Mesenteric fat pad (tissue), 1 donor: ENCODE measurements at places on chromosomes 4 and X. TPM values are rescaled to one million over a fixed set of nuclear protein-coding genes. Genes with fewer than 3 reads are reported as not detected.

The ABCD1 gene
- total RNA-seq = 32.3 TPM

The GPR50 gene
- total RNA-seq = not detected

The ATG4A gene
- 12.0 TPM for total RNA-seq

The MAGEB10 gene
- total RNA-seq = not detected

The TBC1D19 gene
- 8.3 TPM for total RNA-seq

The MAGEA12 gene
- not detected for total RNA-seq

The XAGE1A gene
- not detected for total RNA-seq

The ZXDA gene
- 3.3 TPM for total RNA-seq

The FMR1 gene
- total RNA-seq = 30.8 TPM

The SMIM31 gene
- not detected for total RNA-seq

The IL13RA2 gene
- total RNA-seq = not detected

The IGSF1 gene
- 0.45 TPM for total RNA-seq

The HOPX gene
- total RNA-seq = 3.2 TPM

The WNK3 gene
- 1.2 TPM for total RNA-seq

The ZMAT1 gene
- 3.9 TPM for total RNA-seq

The SYN1 gene
- not detected for total RNA-seq

The POF1B gene
- 0.32 TPM for total RNA-seq

The ASMT gene
- not detected for total RNA-seq

The CENPI gene
- 1.4 TPM for total RNA-seq

The LPAR4 gene
- total RNA-seq = 0.26 TPM

The FREM3 gene
- not detected for total RNA-seq

The ANKRD50 gene
- 11.7 TPM for total RNA-seq

The MAGEA2 gene
- not detected for total RNA-seq

The CCDC149 gene
- total RNA-seq = 23.2 TPM

The CPE gene
- 90.4 TPM for total RNA-seq

The NUP54 gene
- 33.9 TPM for total RNA-seq

The DSPP gene
- not detected for total RNA-seq

The ADH1C gene
- 79.9 TPM for total RNA-seq

The ZFP92 gene
- total RNA-seq = 5.4 TPM

The UGT2B7 gene
- not detected for total RNA-seq

The PDK3 gene
- total RNA-seq = 8.5 TPM

The RIPPLY1 gene
- not detected for total RNA-seq

The ZNF41 gene
- 8.0 TPM for total RNA-seq

The HMGN5 gene
- total RNA-seq = 3.2 TPM

The NUDT10 gene
- total RNA-seq = not detected

The C4orf51 gene
- not detected for total RNA-seq

The MAGEA1 gene
- not detected for total RNA-seq
